ENCODE measurements at places on chromosomes 5 and 9.

GRCh38 chr5:23147625-23148024 is 294.5 kb upstream of the CDH12 start:
- no peaks in the 10 kb centered on the region for H3K36me3 ChIP-seq
- no peaks in the 10 kb centered on the region for H3K27me3 ChIP-seq
- H3K4me3 ChIP-seq, result no peak overlapping the region

- H3K27me3 ChIP-seq, result no peaks in the 10 kb centered on the region
- H3K4me1 ChIP-seq, result peaks cover 2% of the 10 kb centered on the region
- H3K36me3 ChIP-seq, result no peaks in the 10 kb centered on the region
- no peak overlapping the region for H3K4me3 ChIP-seq
- DNase-seq, result no peak
These were observed 179.5 kb downstream of the MAPKAP1 start for GRCh38 chr9:125527471-125528002.

- DNase-seq, result no peak
- no peaks in the 10 kb centered on the region for H3K4me1 ChIP-seq
- H3K4me3 ChIP-seq, result no peak overlapping the region
- H3K27me3 ChIP-seq, result no peaks in the 10 kb centered on the region
- H3K27ac ChIP-seq, result no peak overlapping the region
These were observed 31.0 kb downstream of the NSUN2 start for GRCh38 chr5:6601816-6602215.

DNA sequence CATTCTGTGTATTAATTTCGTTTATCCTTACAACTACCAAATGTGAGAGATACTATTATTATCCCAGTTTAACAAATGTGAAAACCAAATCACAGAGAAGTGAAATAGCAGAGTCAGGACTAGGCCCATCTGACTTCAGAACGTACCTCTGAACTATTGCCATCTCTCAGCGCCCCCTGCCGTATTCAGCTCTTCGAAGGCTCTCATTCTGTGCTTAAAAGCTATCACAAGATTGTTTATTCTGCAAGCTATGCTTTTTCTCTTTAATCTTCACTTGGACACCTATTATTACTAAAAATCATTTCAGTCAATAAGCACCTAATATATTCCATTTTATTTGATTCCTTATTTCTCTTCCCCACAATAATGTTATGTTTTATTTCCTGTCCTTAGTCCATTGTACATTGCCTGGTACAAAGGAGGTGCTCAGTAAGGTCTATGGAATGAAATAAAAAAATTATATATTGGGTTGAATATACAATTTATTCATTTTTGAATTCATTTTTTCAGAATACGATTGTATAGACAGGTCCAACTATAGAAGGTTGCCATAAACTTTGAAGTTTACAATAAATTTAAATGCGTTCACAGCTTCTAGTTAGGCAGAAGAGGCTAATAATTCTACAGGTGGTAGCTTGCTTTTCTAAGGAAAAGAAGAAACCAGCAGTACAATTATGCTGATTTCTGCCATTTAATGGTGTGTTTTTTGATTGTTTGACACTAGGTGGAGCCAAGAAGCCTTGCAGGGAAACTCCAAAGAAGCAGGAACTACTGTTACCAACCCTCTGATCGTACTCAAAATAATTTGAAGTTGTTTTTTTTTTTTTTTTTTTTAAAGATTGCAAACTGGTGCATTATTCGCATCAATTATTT is 202.2 kb upstream of the DMRTA1 start:
- H3K4me3 ChIP-seq, result no peak overlapping the region
- no peaks in the 10 kb centered on the region for H3K36me3 ChIP-seq
- DNase-seq, result peak; percentile 20
- no peak overlapping the region for H3K27ac ChIP-seq
- H3K27me3 ChIP-seq, result peaks cover 4% of the 10 kb centered on the region
- no peaks in the 10 kb centered on the region for H3K4me1 ChIP-seq

DNA sequence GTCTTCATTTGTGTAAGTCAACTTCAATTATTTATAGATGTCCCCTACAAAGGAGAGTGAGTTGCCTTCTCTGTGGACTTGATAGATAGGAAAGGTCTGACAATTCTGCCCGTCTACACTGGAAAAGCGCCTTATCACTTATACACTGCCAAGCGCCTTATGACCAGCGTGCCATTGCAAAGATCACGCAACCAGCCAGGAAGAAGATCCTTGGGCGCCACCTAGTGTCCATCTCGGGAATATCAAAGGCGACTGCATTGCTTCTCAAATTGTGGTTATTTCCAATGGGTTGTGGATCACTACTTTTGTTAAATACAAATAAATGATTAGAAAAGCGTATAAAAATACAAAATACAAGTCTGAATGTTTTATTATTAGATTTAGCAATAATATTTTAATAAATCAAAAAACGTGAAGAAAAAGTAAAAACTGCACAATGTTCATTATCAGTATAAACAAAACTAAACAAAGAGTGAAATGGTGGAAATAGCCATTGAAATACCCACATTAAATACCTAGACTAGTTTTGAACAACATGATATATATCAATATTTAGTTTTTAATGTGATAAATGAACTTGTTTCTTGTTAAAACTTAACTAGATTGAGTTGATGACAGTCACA is 27.8 kb downstream of the SUB1 start:
- H3K27ac ChIP-seq, result no peak overlapping the region
- peak; percentile 73 for DNase-seq
- peaks cover 3% of the 10 kb centered on the region for H3K4me1 ChIP-seq
- no peaks in the 10 kb centered on the region for H3K27me3 ChIP-seq
- no peak overlapping the region for H3K4me3 ChIP-seq

DNA sequence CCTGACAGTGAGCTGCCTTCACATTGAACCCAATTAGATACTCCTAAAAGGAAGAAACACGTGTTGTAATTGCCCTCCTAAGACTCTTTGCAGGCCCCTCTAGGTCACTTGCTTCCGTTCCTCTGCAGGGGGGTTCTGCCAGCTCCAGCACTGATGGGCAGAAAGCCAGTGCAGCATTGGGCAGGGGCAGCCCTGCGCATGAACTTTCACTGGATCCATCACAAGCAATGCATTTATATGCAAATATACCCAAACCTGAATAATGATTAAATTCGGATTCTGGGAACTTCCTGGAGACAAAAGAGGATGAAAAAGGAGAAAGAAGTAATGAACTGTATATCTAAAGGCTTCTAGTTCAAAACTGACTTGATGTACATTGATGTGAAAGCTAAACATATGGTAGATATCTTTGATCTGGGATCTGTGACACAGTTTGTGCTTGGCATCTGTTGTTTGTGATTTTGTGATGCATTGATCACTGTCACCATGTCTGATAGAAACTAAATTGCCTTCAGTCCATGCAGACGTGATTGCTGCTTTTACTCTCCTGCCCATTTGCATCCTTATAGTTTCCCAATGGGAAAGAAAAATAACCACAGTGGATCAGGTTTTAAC is 313.4 kb downstream of the DEPDC1B start:
- H3K36me3 ChIP-seq, result no peaks in the 10 kb centered on the region
- no peak overlapping the region for H3K4me3 ChIP-seq
- peaks cover 2% of the 10 kb centered on the region for H3K27me3 ChIP-seq
- no peak overlapping the region for H3K27ac ChIP-seq

- peaks cover 11% of the 10 kb centered on the region for H3K36me3 ChIP-seq
- no peak for DNase-seq
- H3K4me1 ChIP-seq, result peaks cover 7% of the 10 kb centered on the region
- H3K27me3 ChIP-seq, result no peaks in the 10 kb centered on the region
- no peak overlapping the region for H3K27ac ChIP-seq
These were observed 2.8 kb downstream of the NR3C1 start for GRCh38 chr5:143400541-143401226.

Data from large intestine (tissue), 12 donors.